ENCODE measurements at places on chromosomes 16 and 17.

GRCh38 chr17:21376759-21377690 is 868 bp downstream of the KCNJ12 start:
- no peak for DNase-seq

- no peak for DNase-seq
These were observed 12.2 kb downstream of the VASN start for GRCh38 chr16:4383591-4384444.

GRCh38 chr17:27530764-27531391 is 74.6 kb downstream of the KSR1 start:
- no peak for DNase-seq

DNA sequence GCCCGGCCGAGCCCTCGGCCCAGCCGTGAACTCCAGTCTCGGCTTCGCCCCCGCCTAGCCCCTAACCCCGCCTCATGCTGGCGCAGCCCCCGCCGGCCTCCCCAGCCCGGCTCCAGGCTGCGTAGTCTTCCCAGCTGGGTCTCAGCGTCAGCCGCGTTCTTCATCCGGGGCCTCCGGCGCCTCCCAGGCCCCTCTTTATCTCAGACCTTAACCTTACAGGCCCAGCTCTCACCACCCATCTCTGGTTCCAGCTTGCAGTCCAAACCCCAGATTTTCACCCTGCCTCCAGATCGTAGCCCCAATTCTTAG is at the start of gene PROCA1:
Gene PROCA1, minus strand, starts transcription at position 166 of the 309 bp plus-strand sequence. CDS start 228 bp downstream, outside the sequence.
- no peak for DNase-seq
